ENCODE measurements at places on chromosomes 3 and 15. TPM values are rescaled to one million over a fixed set of nuclear protein-coding genes. Genes with fewer than 3 reads are reported as not detected.

The ALDH1A3 gene
- polyA plus RNA-seq: 150 TPM

The HDC gene
- polyA plus RNA-seq: 0.44 TPM

The VILL gene
- polyA plus RNA-seq: 13.8 TPM

The SLC28A2 gene
- not detected for polyA plus RNA-seq

The LYZL4 gene
- polyA plus RNA-seq: not detected

The C2CD4A gene
- polyA plus RNA-seq: 0.71 TPM

The STX19 gene
- not detected for polyA plus RNA-seq

The REC114 gene
- polyA plus RNA-seq: not detected

The PAK6 gene
- polyA plus RNA-seq: 5.2 TPM

All from adipose tissue (tissue), 3 donors.